Chondrocyte (in vitro differentiated cells): ENCODE measurements at places on chromosomes 6 and 20. TPM values are rescaled to one million over a fixed set of nuclear protein-coding genes. Genes with fewer than 3 reads are reported as not detected.

DNA sequence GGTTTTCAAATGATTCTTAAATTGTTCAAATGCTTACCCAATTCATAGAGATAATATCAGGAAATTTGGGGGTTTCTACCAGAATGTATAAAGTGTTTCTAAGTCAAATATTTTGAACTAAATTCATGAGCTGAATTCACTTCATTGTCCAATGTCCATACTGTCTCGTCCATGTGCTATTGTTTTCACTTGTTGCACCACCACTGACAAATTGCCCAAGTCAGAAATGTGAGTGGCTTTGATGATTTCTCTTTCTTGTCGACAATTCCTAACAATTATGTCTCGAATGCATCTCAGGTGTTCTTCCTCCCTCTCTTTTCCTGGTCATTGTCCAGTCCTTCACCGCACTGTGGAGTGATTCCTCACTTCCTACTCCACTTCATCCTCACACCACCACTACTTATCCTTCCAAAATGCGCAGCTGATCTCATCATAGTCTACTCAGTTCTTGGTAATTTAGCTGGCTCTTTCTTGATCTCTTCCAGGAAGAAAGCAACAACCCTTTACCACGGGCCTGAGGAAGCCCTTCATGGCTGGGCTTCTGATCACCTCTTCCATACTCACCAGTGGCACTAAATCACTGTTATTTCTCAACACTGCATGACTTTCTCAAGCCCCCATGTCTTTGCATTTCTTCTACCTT, 161.1 kb downstream of the FOXA2 start:
- no peak overlapping the region for H3K27ac ChIP-seq
- H3K4me1 ChIP-seq, result no peaks in the 10 kb centered on the region
- H3K4me3 ChIP-seq, result no peak overlapping the region
- no peaks in the 10 kb centered on the region for H3K36me3 ChIP-seq
- peaks cover 10% of the 10 kb centered on the region for H3K27me3 ChIP-seq

- peaks cover 10% of the 10 kb centered on the region for H3K4me1 ChIP-seq
- H3K27ac ChIP-seq, result no peak overlapping the region
- H3K4me3 ChIP-seq, result peak overlapping the region; percentile 26
- H3K27me3 ChIP-seq, result peaks cover 72% of the 10 kb centered on the region
- H3K36me3 ChIP-seq, result no peaks in the 10 kb centered on the region
Observed at GRCh38 chr6:88167352-88167937, 1.3 kb upstream of the CNR1 start.

DNA sequence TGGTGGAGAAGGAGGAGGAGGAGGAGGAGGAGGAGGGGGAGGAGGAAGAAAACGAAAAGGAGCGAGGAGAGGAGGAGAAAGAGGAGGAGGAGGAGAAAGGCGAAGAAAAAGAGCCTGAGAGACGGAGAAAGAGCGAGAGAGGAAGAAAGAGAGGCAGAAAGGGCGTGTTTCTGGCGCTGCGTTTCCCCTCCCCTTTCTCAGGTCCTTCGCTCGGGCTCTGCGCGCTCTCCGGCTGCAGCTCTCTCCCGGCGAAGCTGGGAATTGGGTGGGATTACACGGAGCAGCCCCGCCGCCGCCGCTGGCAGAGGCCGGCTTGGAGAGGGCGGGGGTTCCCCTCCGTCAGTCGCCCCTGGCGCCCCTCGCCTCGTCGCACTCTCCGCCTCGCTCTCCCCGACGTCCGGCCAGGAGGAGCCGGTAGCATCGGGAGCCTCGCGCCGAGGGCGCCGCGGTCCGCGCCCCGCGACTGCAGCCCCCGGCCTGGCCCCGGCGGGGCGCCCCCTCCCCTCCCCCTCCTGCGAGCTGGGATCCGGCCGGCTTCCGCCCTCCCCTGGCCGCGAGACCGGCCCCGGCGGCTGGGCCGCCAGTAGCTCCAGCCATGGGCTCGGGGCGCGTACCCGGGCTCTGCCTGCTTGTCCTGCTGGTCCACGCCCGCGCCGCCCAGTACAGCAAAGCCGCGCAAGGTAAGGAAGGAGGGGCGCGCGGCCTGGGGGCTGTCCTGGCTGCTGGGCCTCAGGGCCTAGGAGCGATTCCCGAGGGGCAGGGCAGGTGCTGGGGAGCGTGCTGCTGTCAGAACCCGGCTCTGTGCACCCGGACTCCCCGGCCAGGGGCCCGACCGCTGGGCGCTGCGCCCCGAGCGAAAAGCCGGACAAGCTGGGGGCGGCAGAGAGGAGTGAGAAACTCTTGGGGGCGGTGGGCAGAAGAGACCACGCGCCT, at the start of gene SCUBE3:
Gene SCUBE3, plus strand, starts transcription at position 133 of the 933 bp plus-strand sequence. Its CDS starts 463 bp downstream, at position 596.
- peaks cover 8% of the 10 kb centered on the region for H3K27me3 ChIP-seq
- no peak for DNase-seq
- no peaks in the 10 kb centered on the region for H3K36me3 ChIP-seq
- peaks cover 50% of the 10 kb centered on the region for H3K4me1 ChIP-seq
- H3K27ac ChIP-seq, result peak within 1 kb of the TSS; percentile 75
- peak within 1 kb of the TSS; percentile 77 for H3K4me3 ChIP-seq

PKHD1 gene
- not detected in 3 replicates for total RNA-seq

DNA sequence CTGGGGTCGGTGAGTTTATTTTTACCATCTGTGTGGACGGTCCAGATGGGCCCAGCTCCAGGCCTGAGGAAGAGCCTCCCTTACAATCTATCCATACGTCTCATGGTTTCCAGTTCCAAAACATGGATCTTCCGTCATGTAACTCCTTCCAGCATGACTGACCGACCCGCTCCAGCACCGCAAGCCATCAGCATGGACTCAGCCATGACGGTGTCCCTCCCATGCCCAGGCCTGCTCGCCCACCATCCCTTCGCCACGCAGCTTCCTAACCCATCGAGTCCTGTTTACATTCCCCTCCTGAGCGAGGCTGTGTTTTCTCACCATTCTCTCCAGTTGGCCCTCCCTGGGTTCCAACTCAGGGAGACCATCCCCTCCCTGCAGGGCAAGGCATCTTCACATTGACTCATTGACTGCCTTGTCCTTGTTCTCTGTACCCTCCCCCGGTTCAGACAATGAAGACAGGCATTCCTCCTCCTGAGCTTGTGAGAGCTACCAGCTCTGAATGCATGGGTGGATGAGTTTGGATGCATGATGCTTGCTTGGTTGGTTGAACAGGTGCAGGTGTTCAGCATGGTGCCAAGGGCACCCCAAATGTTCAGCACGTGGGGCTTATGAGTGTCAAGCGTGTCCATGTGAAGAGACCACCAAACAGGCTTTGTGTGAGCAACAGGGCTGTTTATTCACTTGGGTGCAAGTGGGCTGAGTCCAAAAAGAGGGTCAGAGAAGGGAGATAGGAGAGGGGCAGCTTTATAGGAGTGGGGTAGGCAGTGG, 235.8 kb downstream of the SMOC2 start:
- DNase-seq, result no peak
- H3K36me3 ChIP-seq, result no peaks in the 10 kb centered on the region
- peaks cover 13% of the 10 kb centered on the region for H3K4me1 ChIP-seq
- no peak overlapping the region for H3K4me3 ChIP-seq

SLC12A5 gene
- total RNA-seq, result 0.89 to 2.1 TPM (median 1.9 TPM) in 3 replicates

- peaks cover 11% of the 10 kb centered on the region for H3K4me1 ChIP-seq
- H3K4me3 ChIP-seq, result no peak overlapping the region
- no peak for DNase-seq
- no peaks in the 10 kb centered on the region for H3K27me3 ChIP-seq
Observed at GRCh38 chr20:21361266-21361665, 36.1 kb downstream of the NKX2-4 start.

LY6G6F gene
- total RNA-seq, result not detected in 3 replicates

TMEM170B gene
- total RNA-seq, result 3.6 to 5.1 TPM (median 3.9 TPM) in 3 replicates

- H3K27ac ChIP-seq, result peak overlapping the region; percentile 11
- H3K4me3 ChIP-seq, result no peak overlapping the region
- DNase-seq, result no peak
- H3K36me3 ChIP-seq, result no peaks in the 10 kb centered on the region
Observed at GRCh38 chr6:104558746-104559145, 301.0 kb downstream of the HACE1 start.

GRCh38 chr6:35216851-35217811, 3.4 kb downstream of the SCUBE3 start:
- H3K4me1 ChIP-seq, result peaks cover 70% of the 10 kb centered on the region
- peak overlapping the region; percentile 63 for H3K4me3 ChIP-seq
- peak overlapping the region; percentile 94 for H3K27ac ChIP-seq
- H3K27me3 ChIP-seq, result peaks cover 1% of the 10 kb centered on the region

GRCh38 chr20:56360908-56361205, 2.1 kb downstream of the FAM210B start:
- H3K27me3 ChIP-seq, result no peaks in the 10 kb centered on the region
- peaks cover 20% of the 10 kb centered on the region for H3K4me1 ChIP-seq
- DNase-seq, result no peak
- peak overlapping the region; percentile 90 for H3K4me3 ChIP-seq
- H3K27ac ChIP-seq, result no peak overlapping the region

HLA-DQA1 gene
- not detected in 3 replicates for total RNA-seq

- no peak overlapping the region for H3K27ac ChIP-seq
- no peak for DNase-seq
- no peak overlapping the region for H3K4me3 ChIP-seq
- no peaks in the 10 kb centered on the region for H3K36me3 ChIP-seq
- H3K4me1 ChIP-seq, result peaks cover 42% of the 10 kb centered on the region
Observed at GRCh38 chr6:39493174-39493573, 170.7 kb upstream of the KCNK16 start.

DNA sequence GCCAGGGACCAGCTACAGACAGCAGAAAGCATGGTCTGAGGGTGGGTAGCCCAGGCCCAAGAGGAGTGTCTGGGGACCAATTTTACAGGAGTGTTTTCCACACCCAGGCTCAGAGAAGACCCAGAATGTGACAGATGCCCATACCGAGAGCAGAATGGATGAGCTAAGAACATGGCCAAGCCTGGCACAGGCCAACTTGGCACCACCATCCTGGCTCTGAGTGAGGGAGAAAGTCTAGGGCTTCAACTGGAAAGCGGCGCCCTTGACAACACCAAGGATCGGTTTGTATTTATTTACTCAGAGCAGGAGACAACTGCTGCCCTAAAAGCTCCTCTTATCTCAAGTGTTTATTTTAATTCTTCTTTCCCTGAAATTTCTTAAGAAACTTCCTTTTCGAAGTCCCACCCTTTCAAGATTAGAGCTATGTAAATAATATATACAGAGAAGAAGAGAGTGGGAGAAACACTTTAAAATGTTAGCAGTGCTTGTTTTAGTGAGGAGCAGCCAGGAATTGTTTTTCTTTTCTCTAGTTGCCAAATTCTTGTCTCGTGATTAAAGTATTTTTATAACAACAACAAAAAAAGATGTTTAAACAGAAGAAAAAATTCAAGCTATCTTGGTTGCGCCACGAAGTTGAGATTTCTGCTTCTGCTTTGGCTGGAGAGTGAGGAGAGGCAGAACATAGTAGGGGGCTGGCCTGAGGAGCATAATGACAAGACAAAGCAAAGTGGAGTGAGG, 16.2 kb downstream of the TNXB start:
- DNase-seq, result no peak
- peak overlapping the region; percentile 24 for H3K4me3 ChIP-seq
- peaks cover 28% of the 10 kb centered on the region for H3K4me1 ChIP-seq
- peaks cover 11% of the 10 kb centered on the region for H3K27me3 ChIP-seq
- H3K36me3 ChIP-seq, result no peaks in the 10 kb centered on the region

- H3K27ac ChIP-seq, result no peak overlapping the region
- no peaks in the 10 kb centered on the region for H3K36me3 ChIP-seq
- no peak overlapping the region for H3K4me3 ChIP-seq
- H3K27me3 ChIP-seq, result no peaks in the 10 kb centered on the region
- no peak for DNase-seq
- H3K4me1 ChIP-seq, result peaks cover 24% of the 10 kb centered on the region
Observed at GRCh38 chr20:4050203-4050980, 35.0 kb upstream of the RNF24 start.

PRL gene
- total RNA-seq, result not detected in 3 replicates

GRCh38 chr20:53048387-53048786, 76.2 kb downstream of the TSHZ2 start:
- H3K36me3 ChIP-seq, result no peaks in the 10 kb centered on the region
- H3K4me1 ChIP-seq, result no peaks in the 10 kb centered on the region
- no peak for DNase-seq

OTOR gene
- not detected in 3 replicates for total RNA-seq

- no peak overlapping the region for H3K4me3 ChIP-seq
- H3K36me3 ChIP-seq, result no peaks in the 10 kb centered on the region
- peaks cover 2% of the 10 kb centered on the region for H3K27me3 ChIP-seq
- DNase-seq, result no peak
Observed at GRCh38 chr6:38350942-38351341, 288.8 kb downstream of the BTBD9 start.

DNA sequence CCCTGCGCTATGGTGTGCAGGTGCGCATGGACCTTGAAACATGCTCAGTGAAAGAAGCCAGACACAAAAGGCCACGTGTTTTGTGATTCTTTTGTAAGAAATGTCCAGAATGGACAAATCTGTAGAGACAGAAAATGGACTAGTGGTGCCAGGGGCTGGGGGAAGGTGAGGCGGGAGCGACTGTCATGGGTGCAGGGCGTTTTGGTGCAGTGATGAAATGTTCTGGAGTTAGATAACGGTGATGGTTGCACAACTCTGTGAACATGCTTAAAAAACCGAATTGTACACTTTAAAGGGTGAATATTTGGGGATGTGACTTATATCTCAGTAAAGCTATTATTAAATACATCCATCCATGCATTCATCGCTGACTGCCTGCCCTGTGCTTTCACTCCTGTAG, 31.7 kb upstream of the NTSR1 start:
- peaks cover 34% of the 10 kb centered on the region for H3K27me3 ChIP-seq
- no peak overlapping the region for H3K4me3 ChIP-seq
- H3K27ac ChIP-seq, result no peak overlapping the region
- DNase-seq, result no peak

PGC gene
- not detected in 3 replicates for total RNA-seq

RIPOR3 gene
- total RNA-seq, result 0.12 TPM in 1 of 3 replicates, not detected in the others

GRCh38 chr6:146544616-146545182, 1.1 kb downstream of the RAB32 start:
- H3K36me3 ChIP-seq, result peaks cover 4% of the 10 kb centered on the region
- H3K27ac ChIP-seq, result peak overlapping the region; percentile 97
- peaks cover 47% of the 10 kb centered on the region for H3K4me1 ChIP-seq
- peak overlapping the region; percentile 98 for H3K4me3 ChIP-seq

DNA sequence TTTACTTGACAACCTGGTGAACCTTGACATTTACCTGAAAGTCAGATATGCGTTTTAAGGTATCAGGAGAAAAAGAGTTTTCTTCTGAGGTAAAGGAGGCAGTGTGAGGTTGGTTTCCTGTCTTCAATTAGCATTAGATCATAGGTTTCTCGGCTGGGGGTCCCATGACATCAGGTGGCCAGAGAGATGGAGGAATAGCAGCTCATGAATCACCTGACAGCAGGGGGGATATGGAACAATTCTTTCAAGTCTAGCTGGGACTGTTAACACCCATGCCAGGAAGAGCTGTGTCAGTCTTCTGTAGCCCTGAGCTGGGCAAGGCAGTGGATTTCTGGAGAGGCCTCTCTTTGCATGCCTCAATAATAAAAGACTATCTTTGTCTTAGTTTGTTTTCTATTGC, 108.0 kb upstream of the TMEM170B start:
- no peaks in the 10 kb centered on the region for H3K27me3 ChIP-seq
- H3K27ac ChIP-seq, result peak overlapping the region; percentile 13
- no peak overlapping the region for H3K4me3 ChIP-seq
- H3K4me1 ChIP-seq, result peaks cover 78% of the 10 kb centered on the region
- no peak for DNase-seq
- H3K36me3 ChIP-seq, result no peaks in the 10 kb centered on the region

- no peaks in the 10 kb centered on the region for H3K36me3 ChIP-seq
- no peak overlapping the region for H3K4me3 ChIP-seq
- no peak overlapping the region for H3K27ac ChIP-seq
- no peak for DNase-seq
- H3K4me1 ChIP-seq, result no peaks in the 10 kb centered on the region
Observed at GRCh38 chr6:5517796-5518195, 256.5 kb downstream of the FARS2 start.
